B cell (primary cell): ENCODE measurements at places on chromosomes 11 and 22.

DNA sequence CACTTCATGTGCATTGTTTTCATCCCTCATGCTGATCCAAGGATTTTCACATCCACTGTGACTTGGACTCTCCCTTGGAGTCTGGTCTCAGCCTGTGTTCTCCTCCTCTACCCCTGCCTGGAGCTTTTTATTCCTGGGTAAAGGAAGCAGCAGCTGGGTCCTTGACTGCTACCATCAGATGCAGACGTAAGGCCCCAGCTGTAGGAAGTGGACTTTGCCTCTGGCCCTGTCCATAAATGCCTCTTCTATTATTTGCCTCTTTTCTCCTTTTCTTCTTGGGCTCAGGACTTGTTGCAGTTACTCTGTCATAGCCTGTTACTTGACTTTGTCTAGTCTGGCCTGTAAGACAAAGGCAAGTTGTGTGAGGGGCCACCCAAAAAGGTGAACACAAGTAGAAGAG is 303.8 kb downstream of the NXPE2 start:
- DNase-seq, result no peak

DNA sequence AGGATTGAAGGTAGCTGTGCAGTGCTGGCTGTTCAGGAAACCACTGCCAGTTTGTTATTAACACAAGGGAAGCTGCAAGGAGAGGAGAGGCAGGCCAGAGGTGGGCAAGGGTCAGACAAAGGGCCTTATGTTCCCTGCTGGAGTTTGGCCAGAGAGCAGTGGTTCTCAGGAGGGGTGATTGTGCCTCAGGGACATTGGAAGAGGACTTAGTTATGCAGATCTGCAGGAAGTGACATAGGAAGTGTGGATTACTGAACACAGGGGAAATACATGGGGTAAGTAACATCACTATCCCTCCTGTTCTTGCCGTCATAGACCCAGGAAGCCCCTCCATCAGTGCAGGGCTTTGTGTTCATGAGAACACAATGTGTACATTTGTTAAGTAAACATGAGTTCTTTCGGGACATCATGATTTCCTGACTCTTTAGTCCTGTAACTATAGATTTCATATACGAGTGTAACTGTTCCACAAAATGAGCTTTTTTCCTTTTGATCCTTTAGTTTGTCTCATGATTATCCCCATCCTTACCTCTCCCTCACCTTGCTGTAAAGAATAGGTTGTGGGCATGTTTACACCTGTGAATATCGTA is 5.9 kb downstream of the SRRD start:
- no peak for DNase-seq

- peak; percentile 21 for DNase-seq
Observed at GRCh38 chr11:20158597-20159257, 1.5 kb downstream of the DBX1 start.

- no peak for DNase-seq
Observed at GRCh38 chr11:2401436-2401984, 960 bp downstream of the TSSC4 start.

DNA sequence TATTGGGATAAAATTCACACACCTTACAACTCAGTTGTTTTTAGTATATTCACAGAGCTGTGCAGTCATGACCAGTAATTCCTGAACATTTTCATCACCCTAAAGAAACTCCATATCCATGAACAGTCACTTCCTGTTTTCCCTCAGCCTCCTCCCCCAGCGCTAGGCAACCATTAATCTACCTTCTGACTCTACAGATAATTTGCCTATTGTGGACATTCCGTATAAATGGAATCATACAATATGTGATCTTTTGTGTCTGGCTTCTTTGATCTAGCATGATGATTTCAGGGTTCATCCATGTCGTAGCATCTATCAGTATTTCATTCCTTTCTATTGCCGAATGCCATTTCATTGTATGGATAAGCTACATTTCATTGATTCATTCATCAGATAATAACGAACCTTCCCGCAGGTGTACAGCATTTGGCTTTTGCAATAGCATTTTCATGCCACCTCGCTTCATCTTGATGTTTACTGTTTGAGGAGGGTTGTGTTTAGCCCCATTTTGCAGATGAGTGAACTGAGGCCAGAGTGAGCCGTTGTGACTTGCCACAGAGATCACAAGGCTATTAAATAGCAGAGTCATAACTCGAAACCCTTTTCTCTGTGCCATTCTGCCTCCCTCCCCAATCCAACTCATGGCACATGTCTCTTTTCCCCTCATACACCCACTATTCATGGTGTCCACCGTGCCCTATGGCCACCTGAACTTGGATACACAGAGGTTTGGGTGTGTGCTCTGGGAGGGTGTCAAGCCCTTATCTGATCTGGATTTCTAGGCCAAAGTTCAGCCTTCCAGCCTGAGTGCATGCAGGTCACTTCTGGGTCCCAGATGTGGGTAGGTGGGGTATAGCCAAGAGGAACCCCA is 11.1 kb upstream of the MYH9 start:
- DNase-seq, result no peak

DNA sequence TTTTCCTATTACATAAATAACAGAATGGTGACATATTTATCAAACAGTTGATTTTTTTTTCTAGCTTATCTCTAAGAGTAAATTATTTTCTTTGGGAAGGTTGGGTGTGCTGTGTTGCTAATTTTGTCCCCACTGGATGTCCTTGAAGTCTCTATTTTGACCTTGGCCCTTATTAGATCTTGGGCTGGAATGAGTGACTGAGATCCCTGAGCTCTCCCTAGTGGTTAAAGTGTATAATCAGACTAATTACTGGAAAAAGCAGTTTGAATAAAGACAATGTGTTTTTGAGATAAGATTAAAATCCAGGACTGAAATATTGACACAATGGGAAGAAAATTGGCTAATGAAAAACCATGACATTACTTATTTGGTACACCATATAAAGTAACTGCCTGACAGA is 56.1 kb downstream of the AASDHPPT start:
- no peak for DNase-seq

DNA sequence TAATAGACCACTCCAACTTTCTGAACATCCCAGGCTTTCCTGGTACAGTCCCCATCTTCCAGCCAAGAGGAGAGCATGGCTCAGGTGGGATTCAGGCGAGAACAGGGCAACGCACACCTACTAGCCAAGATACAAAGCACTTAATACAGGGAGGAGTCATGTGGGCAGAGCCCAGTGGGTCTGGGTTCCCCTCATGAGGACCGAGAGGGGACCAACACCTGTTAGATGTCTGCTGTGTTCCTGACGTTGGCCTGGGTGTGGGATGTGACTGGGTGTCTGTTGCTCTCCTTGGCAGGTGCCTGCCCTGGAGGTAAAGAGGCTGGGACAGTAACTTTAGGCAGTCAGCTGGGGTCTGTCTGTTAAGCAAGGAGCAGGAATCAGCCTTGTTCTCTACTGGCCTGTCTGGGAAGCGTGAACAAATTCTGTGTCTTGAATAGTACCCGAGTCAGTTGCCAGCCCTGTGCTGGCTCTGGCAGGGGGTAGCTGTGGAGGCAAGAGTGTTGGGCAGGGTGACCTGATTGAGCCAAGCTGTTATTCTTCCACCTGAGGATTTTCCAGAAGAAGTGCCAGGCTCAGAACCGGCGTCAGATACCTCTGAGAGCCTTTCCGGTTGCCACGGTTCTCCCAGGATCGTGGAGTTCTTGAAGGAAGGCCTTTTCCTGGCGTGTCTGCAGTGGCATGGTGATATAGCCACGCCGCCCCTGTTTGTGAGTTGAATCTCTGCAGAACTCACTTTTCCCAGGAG is 56.3 kb downstream of the BCR start:
- no peak for DNase-seq

DNA sequence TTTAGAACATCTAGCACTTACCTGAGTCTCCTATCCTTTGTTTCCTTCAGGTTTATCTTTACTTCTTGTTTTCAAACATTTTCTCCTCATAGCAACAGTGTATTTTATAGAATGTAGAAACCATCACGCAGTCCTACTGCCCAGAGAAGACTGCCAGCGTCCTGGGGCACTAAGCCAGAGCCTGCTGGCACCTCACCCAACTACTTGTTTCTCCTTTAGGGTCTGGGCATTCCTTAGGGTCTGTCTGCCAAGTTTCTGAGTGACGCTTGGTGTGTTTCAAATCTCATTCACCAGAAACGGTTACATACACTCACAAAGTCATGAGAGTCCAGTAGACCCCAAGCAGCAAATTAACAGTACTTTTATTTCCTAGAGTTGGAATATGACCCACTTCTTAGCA is 49.6 kb upstream of the SLC25A1 start:
- DNase-seq, result no peak

DNA sequence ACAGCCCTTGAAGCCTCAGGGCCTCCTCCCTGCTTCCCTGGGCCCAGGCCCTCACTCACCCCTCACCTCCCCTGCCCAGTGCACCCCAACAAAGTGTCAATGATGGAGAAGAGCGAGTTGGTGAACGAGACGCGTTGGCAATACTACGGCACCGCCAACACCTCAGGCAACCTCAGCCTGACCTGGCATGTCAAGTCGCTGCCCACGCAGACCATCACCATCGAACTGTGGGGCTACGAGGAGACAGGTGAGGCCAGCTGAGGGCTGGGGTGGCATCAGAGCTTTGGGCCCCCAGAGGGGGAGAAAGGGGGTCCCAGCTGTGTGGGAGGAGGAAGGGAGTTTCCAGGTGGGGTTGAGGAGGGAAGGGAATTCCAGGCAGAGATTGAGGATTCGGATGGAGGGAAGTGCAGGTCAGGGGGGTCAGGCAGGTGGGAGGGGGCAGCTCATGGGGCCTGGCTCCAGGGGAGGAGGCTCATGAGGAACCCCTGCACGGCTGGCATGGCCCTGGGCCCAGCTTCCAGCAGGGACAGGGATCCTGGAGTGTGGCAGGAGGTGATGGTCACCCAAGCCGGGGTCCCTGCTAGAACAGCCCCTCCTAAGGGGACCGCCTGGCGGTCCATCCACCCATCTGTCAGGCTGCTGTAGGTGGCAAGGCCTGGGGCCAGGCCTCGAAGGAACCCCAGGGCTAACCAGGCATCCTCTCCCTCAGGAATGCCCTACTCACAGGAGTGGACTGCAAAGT is 2.9 kb downstream of the SUSD2 start:
- DNase-seq, result no peak

GRCh38 chr22:48607901-48608662 is 1219.6 kb downstream of the BRD1 start:
- DNase-seq, result no peak

DNA sequence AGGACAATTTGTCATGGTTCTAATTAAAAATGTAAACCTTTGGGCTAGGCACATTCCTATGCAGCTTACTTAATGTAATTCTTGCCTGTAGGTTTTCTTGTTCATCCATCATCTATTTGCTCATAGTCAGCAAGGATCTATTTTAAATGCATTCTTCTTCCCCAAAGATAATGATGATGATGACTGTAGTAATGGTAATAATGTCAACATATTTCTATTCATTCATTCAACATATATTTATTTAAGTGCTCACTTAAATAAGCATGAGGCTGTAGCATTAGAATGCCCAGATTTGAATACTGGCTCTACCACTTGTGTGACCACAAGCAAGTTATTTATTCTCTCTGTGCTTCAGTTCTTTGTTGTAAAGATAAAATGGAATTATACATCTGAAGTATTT is 169.6 kb upstream of the SYN3 start:
- DNase-seq, result no peak

DNA sequence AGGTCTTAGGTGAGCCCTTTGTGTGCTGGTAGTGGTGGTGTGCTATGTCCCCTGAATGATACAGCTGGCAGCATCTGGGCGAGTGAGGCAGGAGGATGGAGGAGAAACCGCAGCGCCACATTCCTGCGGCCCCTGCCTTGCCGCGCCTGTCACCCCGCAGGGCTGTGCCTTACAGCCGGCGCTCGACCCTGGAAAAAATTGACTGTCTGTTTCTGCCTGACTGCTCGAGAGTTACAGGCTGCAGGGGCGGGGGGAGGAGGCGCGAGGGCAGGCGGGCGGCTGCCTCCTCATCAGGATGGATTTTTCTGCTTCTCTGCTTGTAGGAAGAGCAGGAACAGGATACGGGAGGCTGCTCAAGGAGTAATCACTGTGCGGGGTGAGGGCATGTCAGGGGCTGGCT is 443.4 kb downstream of the MIAT start:
- no peak for DNase-seq

DNA sequence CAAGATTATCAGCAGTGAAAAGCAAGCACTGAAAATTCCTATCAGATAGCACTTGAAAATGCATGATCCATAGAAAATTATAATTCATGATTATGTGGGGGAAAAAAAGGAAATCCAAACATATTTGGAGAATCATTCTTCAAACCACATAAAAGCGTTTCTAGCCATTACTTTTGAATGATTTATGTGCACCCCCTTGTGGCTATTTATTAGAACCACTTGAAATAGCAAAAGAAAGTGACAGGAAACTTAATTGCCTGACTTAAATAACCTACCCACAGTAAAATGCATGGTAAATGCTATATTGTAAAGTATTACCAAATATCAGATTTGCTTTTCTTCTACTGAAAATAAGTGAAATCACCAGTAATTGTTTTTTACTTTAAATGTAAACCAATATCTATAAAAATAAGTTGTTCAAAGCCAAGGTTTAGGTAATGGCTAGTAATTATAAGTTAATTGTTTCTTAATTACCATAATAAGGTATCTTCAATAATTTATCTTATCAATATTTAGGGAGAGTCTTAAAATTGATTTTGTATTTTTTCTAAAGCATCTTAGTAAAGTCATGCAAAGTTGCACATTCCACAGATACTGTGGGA is 168.5 kb downstream of the ARHGAP42 start:
- DNase-seq, result peak; percentile 59

- no peak for DNase-seq
Observed at GRCh38 chr11:11972730-11973341, 35.6 kb downstream of the DKK3 start.

DNA sequence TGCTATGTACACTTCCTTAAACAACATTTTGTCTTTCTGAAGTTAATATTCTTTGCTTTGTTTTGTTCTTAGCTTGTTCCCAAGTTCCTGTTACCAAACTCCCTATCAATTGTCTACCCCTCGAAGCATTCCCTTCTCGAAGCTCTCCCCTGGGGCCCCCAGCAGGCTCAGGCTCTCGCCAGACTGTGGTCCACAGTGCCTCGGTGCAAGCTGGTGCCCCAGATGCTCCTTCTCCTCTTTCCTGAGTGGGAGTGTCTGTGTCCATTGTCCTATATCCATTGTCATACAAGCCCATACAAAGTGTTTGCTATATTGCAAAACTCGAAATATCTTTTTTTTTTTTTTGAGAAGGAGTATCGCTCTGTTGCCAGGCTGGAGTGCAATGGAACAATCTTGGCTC is 51.7 kb upstream of the RTL6 start:
- no peak for DNase-seq

- no peak for DNase-seq
Observed at GRCh38 chr11:132772703-132773545, 759.4 kb downstream of the OPCML start.

GRCh38 chr22:19962909-19963806 is 21.5 kb upstream of the TXNRD2 start:
- no peak for DNase-seq

- DNase-seq, result no peak
Observed at GRCh38 chr22:18156878-18157713, 7.1 kb downstream of the USP18 start.

- no peak for DNase-seq
Observed at GRCh38 chr11:117629891-117630538, 167.0 kb downstream of the DSCAML1 start.
